ENCODE measurements at places on chromosomes 5 and 9.

DNA sequence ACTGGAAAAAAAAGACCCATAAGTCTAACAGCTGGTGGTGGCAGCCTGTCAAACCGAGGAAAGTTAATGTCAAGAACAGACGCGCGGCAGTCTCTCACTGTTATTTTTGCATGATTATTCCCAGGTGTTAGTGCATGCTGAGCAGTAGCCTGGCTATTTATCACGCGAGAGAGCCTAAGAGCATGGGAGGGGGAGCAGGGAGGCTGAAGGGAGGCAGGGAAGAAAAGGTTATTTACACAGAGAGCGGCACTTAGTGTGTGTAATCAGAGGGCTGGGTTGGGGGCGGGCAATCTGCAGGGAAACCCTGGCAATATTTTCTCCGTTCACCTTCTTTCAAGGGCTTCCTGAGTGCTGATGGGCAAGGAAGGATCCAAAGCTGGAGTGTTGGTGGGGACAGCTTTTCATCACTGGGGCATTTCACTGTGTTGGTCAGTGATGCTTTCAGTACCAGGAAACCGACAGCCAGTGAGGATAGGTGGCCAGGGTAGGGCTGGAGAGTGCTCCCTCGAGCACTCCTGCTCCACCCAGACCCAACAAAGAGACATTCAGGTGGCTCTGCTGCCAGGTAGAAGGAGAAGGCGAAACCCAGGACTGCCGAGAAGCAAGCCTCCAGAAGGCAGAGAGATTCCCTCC lies 39.6 kb downstream of the ZNF608 start:
- DNase-seq, result peak; percentile 80

DNA sequence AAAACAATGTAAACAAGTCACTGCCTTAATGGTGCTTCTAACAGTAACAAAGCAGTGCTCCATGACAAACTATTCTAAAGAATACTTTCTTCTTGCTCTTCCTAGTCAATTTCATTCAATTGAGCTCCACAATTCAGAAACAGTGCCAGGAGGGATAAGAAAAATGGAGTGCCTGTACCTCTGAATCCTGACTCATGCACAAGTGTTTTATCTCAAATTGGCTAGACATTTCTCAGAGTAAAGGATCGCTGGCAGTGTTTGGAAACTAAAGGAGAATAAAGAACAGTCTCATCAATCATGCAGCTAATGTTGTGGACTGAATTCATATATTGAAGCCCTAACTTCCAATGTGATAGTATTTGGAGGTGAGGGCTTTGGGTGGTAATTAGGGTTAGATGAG lies 27.6 kb downstream of the SLC25A51 start:
- no peak for DNase-seq

GRCh38 chr9:32136700-32137339 lies 247.6 kb upstream of the ACO1 start:
- no peak for DNase-seq

GRCh38 chr9:97911970-97912369 lies 10.3 kb downstream of the TRMO start:
- DNase-seq, result no peak

GRCh38 chr5:151902215-151902614 lies 22.4 kb downstream of the GLRA1 start:
- DNase-seq, result no peak

- no peak for DNase-seq
These were observed 238.2 kb upstream of the ADAMTS16 start for GRCh38 chr5:4901924-4902323.

- no peak for DNase-seq
These were observed 9.9 kb downstream of the MIER3 start for GRCh38 chr5:56941981-56942380.

- DNase-seq, result no peak
These were observed 594.5 kb downstream of the PDE4D start for GRCh38 chr5:59299006-59299405.

DNA sequence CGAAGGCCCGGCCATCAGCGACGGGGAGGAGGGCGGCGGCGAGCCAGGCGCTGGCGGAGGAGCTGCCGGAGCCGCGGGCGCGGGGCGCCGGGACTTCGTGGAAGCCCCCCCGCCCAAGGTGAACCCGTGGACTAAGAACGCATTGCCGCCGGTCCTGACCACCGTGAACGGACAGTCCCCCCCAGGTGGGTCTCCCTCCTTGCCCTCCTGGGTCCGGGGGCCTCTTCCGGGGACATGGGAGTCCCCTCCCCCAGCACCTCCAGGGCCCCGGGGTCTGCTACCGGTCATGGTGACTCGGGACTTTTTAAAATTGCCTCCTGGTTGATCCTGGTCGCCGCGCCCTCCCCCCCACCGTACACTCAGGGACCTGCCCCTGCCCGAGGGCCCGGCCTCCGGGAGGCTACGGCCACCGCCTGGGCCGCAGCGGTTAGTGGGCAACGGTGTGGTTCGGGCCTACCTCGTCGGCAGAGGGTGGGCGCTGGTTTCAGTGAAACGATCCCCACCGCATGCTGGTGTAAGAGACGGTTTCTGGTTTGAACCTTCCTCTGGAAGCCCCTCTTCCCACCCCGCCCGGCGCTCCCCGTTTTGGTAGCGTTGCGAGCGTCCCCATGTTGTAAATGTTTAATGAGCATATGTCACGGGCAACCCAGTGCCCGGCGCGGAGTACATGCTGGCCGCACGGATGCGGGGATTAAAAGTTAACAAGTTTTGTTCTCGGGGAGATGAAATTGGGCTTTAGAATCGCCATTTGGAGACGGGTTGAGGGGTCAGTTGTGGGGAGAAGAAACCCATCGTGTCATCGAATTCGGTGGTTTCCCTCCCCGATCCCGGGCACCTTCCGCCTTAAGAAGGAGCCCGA lies 1.1 kb downstream of the LARP1 start:
- DNase-seq, result no peak

DNA sequence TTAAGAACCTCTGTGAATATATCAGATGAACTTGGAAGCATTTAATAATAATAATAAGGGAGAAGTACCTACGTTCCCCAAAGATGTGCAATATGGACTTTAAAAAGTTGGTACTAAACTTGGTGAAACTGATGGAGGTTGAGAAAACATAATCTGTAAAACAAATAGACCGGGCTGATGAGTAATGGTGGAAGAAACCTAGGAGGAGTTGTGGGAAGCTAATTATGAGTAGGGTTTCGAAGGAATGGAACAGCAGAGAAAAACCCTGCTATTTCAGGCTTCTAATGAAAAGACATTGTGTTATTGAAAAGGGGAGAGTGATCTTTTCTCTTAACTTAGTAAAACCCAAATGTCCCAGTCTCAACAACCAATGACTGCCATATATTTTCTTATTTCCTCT lies 229.3 kb downstream of the PCSK1 start:
- no peak for DNase-seq

- DNase-seq, result no peak
These were observed 53.4 kb downstream of the GALNT12 start for GRCh38 chr9:98860871-98861293.

DNA sequence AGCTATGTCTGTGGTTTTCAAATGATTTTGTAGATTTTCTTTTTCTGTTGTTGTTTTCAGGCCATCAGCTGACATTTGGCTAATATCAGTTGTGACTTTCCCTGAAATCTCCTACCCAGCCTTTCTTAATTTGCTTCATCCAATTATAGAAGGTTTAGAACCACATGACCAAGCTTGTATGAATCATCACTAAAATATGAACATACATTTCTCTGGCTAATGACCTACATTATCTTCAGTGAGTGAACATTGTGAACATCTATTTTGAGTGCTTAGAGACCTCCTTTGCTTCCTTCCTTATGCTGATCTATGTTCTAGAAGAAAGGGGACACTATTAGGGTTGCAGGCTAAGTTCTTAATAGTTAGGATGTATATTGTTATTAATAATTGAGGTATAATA lies 532.5 kb downstream of the RAB3C start:
- DNase-seq, result no peak

- DNase-seq, result no peak
These were observed 15.0 kb upstream of the SREK1 start for GRCh38 chr5:66129144-66129543.

Data from NCI-H1048 (cell line).